ENCODE measurements at places on chromosomes 12 and 14.

GRCh38 chr12:110742096-110742717 is 484 bp downstream of the PPP1CC start:
- DNase-seq, result no peak

DNA sequence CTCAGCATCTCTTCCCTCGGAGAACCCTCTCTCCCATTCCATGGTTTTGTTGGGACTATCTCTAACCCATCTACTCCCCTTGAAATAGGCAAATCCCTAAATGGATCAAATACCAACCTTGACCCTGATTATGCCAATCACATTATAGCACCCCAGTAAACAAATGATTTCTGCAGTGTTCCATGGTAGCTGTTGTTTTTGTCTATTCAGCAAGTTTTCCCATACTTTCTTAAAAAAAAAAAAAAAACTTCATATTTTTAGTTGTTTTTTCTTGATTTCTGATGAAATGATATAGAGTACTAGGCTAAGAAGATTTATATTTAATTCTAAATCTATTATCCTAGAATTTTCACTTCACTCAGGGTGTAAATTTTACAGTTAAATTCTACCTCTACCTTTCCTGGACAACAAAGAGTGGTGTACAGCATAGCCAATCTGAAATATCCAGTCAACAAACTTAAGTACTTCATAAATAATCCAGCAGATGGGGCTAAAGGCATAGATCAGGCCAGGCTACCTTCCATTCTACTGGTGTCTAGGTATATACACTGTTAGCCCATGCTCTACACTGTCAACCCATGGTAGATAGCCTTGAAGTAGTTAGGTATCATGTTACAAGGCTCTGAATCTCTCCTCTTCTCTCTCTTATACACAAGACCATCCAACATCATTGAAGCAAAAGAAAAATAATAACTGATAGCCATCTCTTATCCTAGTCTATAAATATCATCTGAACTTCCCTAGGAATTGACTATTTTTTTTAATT is 82.2 kb downstream of the PLEKHG7 start:
- DNase-seq, result no peak

- no peak for DNase-seq
These were observed 164.7 kb upstream of the TBX3 start for GRCh38 chr12:114848666-114849065.

- no peak for DNase-seq
These were observed 1.2 kb downstream of the USP30 start for GRCh38 chr12:109053382-109054123.

DNA sequence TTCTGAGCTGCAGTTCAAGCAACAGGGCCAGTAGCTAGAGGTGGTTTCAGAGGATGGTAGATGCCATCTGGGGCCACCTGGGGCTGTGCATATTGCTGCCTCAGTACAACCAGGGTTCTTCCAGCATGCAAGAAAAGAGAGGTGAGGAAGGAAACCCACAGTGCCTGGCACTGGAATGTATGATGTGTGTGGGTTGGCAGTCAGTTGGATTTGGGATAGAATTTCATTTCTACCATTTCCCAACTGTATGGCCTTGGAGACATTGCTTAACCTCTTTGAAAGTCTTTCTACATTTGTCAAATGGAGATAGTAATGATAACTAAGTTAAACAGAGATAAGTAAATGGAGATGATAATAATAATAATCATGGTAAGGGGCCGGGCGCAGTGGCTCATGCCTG is 10.2 kb upstream of the LRRC10 start:
- no peak for DNase-seq

DNA sequence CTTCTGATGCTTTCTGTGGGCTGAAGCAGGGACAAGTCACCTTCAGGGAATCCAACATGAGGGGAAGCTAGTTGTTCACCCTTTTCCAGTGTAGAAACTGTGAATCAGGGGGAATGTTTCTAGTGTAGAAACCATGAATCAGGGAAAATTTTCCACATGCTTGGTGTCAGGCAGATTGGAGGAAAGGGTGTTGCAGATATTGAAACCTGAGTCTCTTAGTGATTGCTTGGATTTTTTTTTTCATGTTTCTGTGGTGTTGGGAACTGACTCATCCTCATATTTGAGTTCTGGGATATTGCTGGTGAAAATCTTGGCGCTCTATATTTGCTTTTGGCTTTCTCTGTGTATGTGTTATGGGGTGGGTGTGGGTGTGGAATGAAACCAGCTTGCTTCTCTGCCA is 144.5 kb upstream of the FBXO33 start:
- DNase-seq, result no peak

DNA sequence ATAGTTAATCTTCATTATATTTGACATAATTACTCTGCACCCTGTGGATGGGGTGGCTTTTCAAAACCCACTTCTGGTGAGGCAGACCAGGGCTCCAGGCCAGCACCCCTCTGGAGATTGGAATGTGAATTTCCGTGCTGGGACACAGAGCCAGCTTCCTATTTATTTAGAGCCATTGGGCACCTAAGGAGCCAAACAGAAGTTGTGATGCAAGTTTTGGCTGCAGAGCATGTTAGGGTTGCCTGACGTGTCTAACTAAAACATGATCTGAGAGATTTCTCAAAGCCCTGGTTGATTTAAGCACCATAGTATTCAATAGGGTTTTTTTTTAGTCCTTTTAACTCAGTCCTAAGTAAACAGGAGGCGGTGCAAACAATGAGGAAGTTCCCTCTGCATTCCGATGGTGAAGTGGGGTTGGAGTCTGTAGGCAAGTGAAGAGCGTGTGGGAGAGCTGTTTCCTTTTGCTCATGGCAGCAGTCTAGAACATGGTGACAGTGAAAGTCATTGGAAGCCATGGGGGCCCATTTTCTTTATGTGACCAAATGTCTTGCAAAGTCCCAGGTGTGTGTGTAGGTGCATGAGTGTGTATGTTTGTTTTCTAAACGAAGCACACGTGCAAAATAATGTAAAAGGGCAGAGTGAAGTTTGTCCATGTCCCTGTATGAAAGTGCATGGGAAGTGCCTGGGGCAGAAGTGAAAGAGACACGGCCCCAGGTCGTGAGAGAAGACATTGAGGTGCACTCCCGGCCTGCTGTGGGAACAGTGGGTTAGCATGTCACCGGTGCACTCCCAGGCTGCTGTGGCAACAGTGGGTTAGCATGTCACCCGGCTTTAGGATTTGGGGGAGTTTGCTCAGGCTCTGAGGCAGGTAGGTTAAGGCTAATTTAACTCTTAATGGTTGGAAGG is 117.7 kb downstream of the PRKCH start:
- DNase-seq, result peak; percentile 91

- DNase-seq, result no peak
These were observed 6.2 kb downstream of the COA8 start for GRCh38 chr14:103568952-103569351.

- no peak for DNase-seq
These were observed 194.6 kb upstream of the PRMT8 start for GRCh38 chr12:3296409-3296701.

GRCh38 chr12:117699118-117699517 is 269.7 kb downstream of the KSR2 start:
- DNase-seq, result no peak

GRCh38 chr12:39572551-39572950 is 47.1 kb downstream of the ABCD2 start:
- DNase-seq, result no peak

DNA sequence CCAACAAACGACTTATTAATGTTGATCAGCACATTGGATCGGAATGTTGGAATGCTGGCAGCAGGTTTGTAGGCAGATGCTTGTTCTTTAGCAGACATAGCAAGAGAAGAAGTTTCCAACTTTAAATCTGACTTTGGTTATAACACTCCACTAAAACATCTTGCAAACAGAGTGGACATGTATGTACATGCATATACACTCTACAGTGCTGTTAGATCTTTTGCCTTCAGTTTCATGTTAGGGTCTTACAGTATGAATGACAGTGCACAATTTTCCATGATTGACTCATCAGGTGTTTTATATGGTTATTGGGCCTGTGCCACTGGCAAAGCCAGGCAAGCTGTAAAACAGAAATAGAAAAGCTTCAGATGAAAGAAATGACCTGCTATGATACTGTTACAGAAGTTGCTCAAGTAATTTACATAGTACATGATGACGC is 14.3 kb upstream of the DHRS7 start:
- no peak for DNase-seq

- DNase-seq, result no peak
These were observed 97.1 kb downstream of the DAD1 start for GRCh38 chr14:22491683-22492621.

- DNase-seq, result peak; percentile 47
These were observed at the start of gene TTC7B for GRCh38 chr14:90815822-90816662. TTC7B (minus strand) TSS chr14:90816430; CDS start chr14:90816295, 135 bp downstream.

- no peak for DNase-seq
These were observed 765.6 kb upstream of the TBX3 start for GRCh38 chr12:115449526-115449925.

DNA sequence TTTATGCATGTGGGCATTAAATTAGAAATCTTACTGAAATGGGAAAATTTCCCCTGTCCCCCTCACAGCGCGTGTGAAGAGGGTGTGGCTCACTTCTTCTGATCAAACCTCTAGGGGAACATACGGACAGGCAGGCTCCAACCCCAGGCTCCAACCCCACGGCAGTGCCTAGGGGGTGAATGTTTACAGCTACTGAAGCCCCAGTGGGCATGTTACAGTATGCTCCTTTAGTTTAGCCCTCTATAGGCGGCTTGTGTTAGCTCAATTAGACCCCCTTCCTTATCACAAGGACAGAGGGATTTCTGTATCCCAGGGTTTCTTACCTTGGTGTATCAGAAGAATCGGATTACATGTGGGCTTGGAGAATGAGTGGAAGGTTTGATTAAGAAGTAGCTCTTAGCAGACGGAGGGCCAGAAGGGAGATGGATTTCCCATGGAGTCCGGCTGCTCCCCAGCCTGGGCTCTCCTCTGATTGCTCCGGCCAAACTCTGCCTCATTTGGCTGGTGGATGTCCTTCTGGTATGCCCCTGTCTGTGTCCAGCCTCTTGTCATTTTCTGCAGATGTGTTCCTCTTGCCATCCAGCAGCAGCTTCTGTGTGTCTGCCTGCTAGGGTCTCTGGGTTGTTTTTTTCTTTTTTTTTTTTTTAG is 223.7 kb downstream of the TMTC2 start:
- DNase-seq, result no peak

DNA sequence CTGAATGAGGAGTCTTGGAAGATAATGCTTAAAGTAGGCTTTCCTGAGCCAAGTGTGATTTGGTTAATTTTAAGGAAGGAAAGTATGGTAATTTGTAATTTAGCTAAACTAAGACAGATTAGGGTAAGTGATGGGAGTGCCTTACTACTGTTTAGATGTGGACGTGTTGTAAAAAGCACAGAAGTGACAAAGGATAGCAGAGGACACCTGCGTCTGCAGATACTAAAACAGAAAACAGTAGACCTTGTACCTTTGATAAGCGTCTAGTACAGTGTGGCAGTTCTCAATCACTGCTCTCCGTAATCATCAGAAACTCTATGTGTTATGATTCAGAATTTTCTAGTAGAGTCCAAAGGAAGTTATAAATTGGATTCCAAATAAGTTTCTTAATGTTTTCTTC is 58.0 kb downstream of the MIA2 start:
- DNase-seq, result no peak

DNA sequence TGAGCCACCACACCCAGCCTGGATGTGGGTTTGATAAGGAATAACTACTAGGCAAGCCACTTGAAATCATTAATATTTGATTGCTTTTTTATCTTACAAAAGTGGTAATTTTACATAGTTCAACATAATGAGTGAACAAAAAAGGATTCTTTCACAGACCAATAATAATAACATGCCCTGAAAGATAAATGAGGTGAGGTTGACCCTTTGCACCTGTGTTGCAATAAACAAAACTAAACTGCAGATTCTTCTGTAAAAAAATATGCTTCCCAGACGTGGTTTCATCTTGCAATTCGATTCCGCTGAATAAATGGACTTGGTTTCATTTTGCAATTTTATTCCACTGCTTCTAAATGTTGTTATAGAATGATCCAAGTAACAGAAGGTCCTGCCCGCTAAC is 1514.9 kb upstream of the TMEM132C start:
- DNase-seq, result no peak

GRCh38 chr14:79161571-79161970 is 991.4 kb downstream of the NRXN3 start:
- DNase-seq, result no peak

- DNase-seq, result no peak
These were observed 2.3 kb upstream of the M6PR start for GRCh38 chr12:8951744-8952143.

GRCh38 chr12:3168223-3169221 is 91.3 kb downstream of the TSPAN9 start:
- no peak for DNase-seq

GRCh38 chr14:97771340-97772045 is 974.3 kb downstream of the VRK1 start:
- no peak for DNase-seq

DNA sequence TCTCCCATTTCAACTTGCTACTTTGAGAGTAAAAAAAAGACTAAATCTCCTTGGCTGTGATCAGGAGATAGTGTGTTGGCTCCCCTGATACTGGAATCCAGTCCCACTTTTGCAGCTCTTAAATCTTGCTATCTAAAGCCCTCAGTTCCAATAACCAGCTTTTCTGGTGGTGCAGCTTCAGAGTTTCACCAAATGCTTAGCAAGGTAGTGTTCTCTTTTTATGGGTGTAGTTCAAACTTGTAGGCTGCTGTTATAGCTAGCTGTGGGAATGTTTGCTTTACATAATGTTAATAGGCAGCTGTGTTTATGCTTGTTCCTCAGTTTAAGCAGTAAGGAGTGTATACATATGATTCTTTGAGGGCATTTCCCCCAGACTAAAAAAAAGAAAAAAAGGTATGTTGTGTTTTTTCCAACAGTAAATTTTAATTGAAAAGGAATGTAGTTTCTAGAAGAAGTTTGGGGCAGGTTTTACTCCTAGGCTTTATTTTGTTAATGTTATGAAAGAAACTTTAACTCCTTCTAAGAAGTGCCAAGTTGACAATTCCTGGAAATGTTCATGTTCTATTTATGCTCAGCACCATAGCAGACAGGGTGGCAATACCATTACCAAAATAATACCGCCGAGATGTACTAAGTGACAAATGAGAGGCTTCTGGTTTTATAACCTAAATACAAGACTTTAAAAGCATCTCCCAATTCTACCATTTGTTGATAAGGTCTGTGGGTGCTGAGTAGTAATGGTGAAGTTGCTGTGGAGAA is 12.1 kb downstream of the CRADD start:
- no peak for DNase-seq

DNA sequence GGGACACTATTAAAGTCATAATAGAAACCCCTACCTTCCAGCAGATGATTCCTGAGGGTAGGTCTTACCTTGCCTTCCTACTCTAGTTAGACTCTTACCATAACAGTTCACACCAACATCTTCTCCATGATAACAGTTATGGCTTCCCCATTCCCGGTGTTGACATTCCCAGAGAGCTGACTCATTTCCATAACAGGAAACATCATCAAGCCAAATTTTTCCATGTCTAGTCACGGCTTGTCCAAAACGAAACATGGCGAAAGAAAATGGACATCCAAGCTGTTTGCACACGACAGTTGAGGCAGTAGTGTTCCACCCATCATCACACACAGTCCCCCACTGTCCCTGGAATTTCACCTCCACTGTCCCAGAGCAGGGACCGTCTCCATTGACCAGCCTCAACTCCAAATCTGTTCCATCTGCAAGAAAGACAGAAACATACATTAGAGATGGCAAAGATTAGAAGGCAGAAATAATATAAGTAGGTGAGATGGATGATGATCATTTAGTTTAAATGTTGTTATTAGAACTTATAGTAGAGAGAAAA is 10.6 kb downstream of the CD163L1 start:
- DNase-seq, result no peak

- DNase-seq, result peak; percentile 46
These were observed 629 bp downstream of the KCNMB4 start for GRCh38 chr12:70366581-70367257.

Data from thyroid gland (tissue), 4 donors.